Caco-2 (cell line): ENCODE measurements at places on chromosomes 1 and 21.

DNA sequence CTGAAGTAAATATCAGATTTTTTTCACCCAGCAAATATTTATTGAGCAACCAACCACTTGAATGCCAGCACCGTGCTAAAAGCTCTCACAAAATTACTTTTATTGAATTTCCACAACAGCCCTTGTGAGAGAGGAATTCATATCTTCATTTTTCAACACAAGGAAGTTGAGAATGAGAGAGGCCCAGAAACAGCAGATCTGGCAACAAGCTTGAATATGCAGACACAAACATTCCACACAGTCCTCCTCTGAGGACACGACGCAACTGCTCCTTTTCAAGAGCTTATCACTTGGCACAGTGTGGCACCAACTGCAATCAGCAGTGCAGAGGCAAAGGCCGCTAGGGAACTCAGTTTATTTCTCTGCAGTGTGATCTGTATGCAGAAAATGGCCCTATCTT, 32.2 kb upstream of the IFNAR2 start:
- DNase-seq, result no peak

- DNase-seq, result no peak
Measured at GRCh38 chr1:34164771-34165391, at the start of gene CSMD2. Gene CSMD2, minus strand, starts transcription at chr1:34165230. Its CDS starts 133 bp downstream, at chr1:34165097.

GRCh38 chr1:203538726-203539125, 44.8 kb downstream of the OPTC start:
- DNase-seq, result no peak

DNA sequence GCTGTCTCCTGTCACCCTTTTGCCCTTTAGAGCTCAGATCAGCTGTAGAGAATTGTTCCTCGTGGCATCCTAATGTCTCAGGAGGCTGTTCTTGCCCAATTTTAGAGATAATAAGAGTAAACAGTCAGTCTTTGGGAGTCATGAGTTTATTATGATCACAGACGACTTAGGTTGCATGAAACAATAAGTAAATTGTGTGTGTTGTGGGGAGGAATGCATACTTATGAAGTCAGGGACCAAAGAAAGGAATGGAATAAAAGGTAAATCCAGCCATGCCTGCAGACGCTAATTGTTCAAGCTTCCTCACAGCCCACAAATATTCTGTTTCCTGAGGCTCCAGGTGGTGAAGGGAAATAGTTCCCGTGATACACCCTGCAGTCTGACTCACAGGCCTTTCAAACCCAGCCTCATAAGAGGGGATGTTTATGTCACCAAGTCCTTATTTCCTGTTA, 897 bp downstream of the EPHX4 start:
- no peak for DNase-seq

DNA sequence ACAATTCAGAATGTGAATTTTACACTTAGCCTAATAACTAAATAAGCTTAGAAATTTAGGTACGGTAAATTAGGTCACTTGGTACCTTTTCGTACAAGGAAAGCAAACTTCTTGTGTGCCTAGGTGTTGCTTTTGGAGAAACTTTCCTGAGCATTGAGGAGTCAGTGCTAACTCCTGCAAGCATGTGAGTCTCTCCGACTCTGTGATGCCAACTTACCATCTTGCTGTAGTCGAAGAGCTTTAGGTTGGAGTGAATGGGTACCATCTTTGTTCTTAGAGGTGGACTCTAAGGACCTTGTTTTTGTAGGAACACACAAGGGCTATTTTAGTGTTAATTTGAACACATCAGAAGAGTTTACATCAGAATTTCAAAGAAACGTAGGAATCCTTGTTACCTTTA, 688.9 kb downstream of the USP25 start:
- DNase-seq, result no peak

DNA sequence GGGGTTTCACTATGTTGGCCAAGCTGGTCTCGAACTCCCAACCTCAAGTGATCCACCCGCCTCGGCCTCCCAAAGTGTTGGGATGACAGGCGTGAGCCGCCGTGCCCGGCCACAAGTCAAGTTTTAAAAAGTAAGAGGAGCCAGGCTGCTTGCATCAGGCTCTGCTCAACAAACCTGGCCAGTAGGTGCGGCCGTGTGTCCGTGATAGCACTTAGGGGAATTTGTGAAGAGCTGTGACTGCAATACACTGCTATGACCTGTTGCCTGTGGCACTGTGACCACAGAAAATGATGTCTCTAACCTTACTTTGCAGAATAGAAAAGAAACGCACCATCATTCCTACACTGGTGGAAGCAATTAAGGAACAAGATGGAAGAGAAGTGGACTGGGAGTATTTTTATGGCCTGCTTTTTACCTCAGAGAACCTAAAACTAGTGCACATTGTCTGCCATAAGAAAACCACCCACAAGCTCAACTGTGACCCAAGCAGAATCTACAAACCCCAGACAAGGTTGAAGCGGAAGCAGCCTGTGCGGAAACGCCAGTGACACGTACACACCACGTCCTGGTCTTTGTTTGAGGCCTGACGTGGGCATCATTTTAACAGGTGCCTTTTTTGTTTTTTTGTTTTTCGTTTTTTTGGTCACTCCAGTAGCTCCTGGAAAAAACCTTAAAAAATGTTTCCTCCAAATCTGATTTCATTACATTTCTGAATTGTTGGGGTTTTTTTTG, 16.7 kb downstream of the C1orf174 start:
- no peak for DNase-seq

GRCh38 chr1:226217273-226217672, 6.2 kb upstream of the MIXL1 start:
- no peak for DNase-seq

DNA sequence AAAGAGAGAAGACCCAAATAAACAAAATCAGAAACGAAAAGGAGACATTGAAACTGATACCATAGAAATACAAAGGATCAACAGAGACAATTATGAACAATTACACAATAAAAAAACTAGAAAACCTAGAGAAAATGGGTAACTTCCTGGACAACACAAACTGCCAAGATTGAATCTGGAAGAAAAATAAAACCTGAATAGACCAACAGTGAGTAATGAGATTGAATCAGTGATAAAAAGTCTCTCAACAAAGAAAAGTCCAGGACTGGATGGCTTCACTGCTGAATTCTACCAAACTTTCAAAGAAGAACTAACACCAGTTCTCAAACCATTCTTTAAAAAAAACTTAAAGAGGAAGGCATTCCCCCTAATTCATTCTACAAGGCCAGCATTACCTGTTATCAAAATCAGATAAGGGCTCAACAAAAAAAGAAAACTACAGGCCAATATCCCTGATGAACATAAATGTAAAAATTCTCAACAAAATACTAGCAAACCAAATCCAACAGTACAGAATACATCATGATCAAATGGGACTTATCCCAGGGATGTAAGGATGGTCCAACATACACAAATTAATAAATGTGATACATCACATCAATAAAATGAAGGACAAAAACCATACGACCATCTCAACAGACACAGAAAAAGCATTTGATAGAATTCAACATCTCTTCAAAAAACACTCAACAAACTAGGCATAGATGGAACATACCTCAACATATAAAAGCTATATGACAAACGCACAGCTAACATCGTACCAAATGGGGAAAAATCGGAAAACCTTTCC, 119.9 kb downstream of the ACBD6 start:
- DNase-seq, result no peak
